ENCODE measurements at places on chromosomes 3 and 15. TPM values are rescaled to one million over a fixed set of nuclear protein-coding genes. Genes with fewer than 3 reads are reported as not detected.

WDR93 gene
- total RNA-seq: not detected

CDCP1 gene
- total RNA-seq: 0.32 TPM

NEK4 gene
- total RNA-seq: 20.4 TPM

ADGRG7 gene
- total RNA-seq: not detected

MEX3B gene
- total RNA-seq: 4.0 TPM

DNA sequence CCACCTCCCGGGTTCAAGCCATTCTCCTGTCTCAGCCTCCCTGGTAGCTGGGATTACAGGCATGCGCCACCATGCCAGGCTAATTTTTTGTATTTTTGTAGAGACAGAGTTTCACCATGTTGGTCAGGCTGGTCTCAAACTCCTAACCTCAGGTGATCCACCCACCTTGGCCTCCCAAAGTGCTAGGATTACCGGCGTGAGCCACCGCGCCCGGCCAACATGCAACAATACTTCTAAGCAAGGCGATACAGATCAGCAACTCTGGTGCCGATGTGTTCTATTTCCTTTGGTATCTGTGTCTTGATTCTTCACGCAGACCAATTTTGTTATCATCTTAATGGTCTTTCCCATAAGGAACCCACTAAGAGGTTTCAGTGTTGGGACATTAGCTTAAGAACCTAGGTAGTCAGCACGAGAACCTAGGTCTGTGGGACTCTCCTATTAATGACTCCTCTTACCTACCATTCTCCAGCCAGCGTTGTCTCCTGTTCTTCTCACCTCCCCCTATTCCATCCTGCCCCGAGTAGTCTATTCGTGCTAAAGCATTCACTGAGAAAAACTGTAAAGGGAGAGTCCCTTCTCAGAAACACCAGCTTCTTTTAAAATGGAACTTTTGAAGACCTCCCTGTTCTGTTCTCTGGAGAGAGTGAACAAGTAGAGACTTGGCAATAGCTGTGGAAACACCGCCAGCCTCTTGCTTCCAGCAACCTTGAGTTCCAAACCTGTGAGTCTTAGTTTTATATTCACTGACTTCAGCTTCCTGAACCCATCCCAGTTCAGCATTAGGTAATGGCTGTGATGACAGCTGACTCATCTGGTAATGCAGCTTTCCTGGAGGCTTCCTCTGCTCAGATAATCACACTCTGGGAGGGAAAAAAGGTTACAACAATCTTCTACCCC, 61.2 kb downstream of the TSC22D2 start:
- DNase-seq: no peak

- DNase-seq: no peak
Measured at GRCh38 chr3:128379367-128380160, 87.1 kb downstream of the DNAJB8 start.

- DNase-seq: no peak
Measured at GRCh38 chr3:197508051-197508451, 47.7 kb downstream of the BDH1 start.

- DNase-seq: no peak
Measured at GRCh38 chr3:176514297-176514696, 683.0 kb downstream of the TBL1XR1 start.

CRABP1 gene
- not detected for total RNA-seq

DNA sequence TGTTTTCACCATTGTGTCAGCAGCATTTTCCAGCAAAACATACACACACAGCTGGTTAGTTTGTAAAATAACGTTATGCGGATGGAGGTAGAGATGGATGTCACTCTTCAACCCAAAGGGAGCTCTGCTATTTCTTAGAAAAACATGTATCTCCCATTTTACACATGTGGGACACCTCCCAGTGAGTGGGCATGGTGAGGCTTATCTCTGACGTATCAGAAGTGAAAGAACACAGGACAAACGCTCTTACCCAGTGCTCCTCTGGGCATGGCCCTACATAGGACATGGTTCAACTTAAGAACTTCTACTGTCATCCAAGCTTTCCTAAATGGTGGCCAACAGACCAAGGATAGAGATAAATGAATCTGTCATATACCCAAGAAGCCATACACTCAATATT, 2.1 kb downstream of the FAM240A start:
- no peak for DNase-seq

DNA sequence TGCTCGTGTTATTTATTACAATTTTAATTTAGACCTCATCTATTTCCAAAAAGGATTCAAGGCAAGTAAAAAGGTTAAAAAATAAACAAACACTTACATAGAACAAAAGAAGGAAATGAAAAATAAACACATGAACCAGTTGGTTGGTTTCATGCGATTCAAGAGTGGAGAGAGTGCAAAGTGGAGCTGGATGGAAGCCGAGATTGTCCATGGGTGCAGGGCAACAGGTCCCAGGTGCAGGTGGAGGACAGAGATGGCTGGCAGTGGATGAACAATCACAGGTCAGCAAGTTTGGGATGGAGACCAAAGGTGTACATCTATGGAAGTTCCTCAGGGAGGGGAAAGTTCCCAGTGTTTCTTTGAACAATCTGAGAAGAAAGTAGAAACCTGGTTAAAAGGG, 11.6 kb upstream of the SEMA5B start:
- no peak for DNase-seq

DNA sequence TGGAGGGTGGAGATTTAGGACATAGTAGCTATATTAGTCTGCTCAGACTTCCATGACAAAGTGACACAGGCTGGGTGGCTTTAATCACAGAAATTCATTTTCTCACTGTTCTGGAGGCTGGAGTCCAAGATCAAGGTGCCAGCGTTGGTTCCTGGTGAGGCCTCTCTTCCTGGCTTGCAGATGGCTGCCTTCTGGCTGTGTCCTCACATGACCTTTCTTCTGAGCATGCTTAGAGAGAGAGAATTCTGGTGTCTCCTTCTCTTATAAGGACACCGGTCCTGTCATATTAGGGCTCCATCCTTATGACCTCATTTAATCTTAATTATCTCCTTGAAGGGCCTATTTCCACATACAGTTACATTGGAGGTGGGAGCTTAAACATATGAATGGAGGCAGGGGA, 14.9 kb upstream of the SHC4 start:
- DNase-seq: no peak

DNA sequence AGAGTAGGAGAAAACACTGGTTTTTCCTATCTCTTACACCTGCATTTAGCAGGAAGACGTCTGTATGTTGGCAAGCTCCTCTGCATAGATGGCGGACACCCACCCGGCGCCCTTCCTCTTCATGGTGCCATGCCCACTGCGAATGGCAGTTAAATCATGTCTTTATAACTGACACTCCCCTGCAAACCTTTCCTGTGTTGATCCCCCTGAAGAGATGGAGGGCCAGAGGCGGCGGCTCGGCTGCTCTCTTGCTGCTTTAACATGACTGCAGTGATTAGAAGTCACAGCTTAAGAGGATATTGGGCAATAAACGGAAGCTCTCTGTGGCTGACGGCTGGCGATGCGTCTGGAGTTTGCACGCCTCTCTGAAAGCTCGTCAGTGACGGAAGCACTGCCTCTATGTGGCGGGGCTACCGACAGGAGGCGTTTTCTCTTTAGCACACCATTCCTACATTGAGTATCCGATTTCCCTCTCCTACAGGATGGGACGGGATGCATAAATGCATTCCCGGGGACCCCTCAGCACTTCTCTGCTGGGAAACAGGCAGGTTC, 25.5 kb upstream of the SNRPA1 start:
- DNase-seq: peak; percentile 83

DNA sequence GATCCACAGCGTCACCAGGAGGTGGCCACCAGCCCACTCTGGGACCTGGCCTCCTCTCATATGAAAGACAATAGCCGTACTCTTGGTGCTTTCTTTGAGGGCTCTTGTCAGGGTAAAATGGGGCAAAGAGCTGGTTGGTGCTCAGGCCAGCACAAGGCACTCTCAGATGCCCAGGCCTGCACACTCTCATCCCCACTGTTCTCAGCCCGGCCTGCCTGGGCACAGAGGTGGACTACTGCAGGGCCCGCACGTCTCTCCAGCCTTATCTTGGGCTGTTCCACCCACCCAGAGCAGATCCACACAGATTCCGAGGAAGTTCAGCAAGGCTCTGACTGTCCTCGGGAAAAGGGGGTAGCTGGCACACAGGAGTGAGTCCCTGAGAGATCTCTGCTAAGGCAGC, 122.8 kb upstream of the PRR20G start:
- no peak for DNase-seq

DNA sequence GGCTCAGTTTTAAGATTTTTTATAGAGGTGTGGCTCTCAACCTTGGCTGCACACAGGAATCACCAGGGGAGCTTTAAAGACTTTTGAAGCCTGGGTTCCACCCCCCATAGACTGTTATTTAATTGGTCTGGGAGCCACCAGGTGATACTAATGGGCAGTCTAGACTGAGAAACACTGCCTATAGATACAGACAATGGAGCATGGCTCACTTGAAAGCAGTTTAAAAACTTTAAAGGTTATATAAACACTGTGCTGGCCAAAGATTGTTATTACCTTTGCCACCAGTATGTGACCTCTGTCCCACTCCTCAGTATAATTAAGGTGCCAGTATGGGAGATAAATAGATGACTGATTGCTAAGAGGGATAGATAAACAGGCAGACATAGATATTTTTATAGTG, 3.8 kb downstream of the GOLIM4 start:
- DNase-seq: no peak

DNA sequence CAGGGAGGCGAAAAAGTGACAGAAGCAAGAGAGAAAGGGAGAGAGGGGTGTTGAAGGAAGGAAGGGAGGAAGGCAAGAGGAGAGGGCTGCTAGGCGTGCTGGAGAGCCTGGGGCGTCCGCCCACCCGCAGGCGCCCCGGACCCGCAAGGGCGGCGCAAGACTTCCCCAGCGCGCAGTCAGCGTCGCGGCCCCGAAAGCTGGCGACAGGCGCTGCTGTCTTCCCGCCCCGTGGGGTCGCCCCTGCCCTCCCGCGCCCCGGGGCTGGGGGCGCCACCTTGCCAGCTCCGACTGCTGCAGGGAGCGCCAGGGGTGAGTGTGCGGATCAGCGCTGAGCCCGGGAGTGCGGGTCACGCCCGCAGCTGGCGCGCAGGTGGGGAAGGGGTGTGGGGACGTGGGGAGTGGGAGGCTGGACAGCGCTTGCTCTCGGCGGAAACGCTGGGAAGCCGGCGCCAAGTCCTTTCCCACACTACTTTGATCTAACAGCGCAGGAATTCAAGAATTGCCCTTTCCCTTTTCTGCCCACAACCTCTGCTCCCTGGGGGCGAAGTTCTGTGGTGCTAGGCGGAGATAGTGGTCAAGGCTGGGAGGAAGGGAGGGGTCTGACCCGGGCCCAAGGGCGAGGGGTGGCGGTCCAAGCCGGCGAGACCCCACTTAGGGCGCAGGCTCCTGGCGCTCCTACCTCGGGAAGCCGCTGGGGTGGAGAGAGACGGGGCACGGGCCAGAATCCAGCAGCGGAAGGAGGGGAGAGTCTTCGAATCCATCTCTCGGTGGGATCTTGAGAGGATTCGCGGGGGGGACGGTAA, 266.1 kb downstream of the CGGBP1 start:
- peak; percentile 70 for DNase-seq

DNA sequence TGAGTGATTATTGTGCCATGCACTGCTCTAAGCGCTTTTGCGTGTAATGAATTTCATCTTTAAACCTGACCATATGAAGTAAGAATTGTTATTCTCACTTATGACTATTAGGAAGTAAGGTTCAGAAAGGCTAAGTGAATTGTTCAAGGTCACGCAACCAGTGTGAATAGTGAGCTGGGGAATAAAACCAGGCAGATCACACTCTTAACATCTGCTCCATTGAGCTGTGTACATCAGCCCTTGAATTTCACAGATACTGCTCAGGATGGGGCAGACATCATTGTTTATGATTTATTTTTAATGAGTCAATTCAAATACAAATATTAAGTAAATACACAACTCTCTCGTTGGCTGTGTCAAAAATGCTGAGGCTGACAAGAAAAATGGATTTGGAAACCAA, 184.5 kb downstream of the FNDC3B start:
- DNase-seq: no peak

CYP1A2 gene
- not detected for total RNA-seq

CALML4 gene
- 1.5 TPM for total RNA-seq

GOLGA8T gene
- 0.65 TPM for total RNA-seq

DNA sequence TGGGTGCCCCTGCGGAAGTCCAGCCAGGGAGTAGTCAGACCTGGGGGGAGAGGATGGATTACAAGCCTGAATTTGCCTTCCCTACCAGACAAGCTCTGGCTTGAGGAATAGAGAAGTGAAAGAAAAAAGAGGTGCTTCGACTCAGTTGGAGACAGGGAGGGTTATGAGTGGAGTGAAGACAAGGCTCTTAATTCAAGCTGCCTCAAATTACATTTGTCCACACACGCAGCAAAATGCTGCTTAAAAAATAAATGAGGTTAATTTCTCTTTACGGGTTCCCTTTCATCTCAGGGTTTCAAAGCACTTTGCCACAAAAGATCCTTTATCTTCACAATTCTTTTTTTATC, 49.0 kb upstream of the SLC4A7 start:
- DNase-seq: no peak

DNA sequence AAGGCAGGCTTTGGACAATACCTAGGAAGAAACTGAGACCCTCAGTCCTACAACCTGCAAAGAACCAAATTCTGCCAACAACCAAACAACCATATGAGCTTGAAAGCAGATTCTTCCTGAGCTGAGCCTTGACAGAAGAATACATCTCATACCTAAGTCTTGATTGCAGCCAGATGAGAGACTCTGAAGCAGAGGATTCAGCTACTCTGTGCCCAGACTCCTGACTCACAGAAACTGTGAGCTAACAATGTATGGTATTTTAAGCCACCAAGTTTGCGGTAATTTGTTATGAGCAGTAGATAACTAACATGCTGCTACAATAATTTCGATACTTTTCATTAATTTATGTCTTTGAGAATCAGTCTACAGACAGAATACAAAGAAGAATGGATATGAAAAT, 325.1 kb upstream of the CBLB start:
- DNase-seq: no peak

GRCh38 chr15:66831289-66831688, 129.3 kb downstream of the SMAD6 start:
- DNase-seq: no peak

RTP4 gene
- total RNA-seq: 1.2 TPM

- no peak for DNase-seq
Measured at GRCh38 chr15:76963596-76963995, 31.3 kb upstream of the PSTPIP1 start.

CCDC54 gene
- not detected for total RNA-seq

EHHADH gene
- total RNA-seq: 20.2 TPM

PIK3CA gene
- total RNA-seq: 21.1 TPM

DNA sequence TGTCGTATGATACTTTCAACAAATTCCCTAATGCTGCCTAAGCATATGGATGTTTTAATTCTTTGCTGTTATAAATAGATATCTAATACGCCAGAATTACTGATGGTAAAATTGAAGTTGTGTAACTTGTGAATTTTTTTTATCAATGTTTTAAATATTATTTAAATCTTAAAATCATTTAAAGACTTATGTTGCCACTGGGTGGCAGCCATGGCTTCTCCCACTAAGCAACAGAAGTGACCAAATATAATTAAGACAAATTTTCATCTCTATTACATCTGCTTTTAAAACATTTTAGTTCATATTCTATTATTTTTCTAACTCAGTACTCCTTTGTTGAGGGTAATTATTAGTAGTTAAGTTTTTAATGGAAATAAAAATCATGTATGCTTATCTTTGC, 8.1 kb upstream of the IL20RB start:
- DNase-seq: no peak

GRCh38 chr15:48396020-48396419, 64.8 kb downstream of the DUT start:
- DNase-seq: no peak

SYNPR gene
- not detected for total RNA-seq
